ENCODE measurements at places on chromosomes 4 and X. TPM values are rescaled to one million over a fixed set of nuclear protein-coding genes. Genes with fewer than 3 reads are reported as not detected.

STK32B gene
- total RNA-seq, result 7.8 TPM

PPEF2 gene
- not detected for total RNA-seq

- no peak for DNase-seq
Measured at GRCh38 chr4:6198768-6199421, 1.5 kb downstream of the JAKMIP1 start.

- no peak for DNase-seq
Measured at GRCh38 chr4:160180211-160180610, 1077.3 kb downstream of the RAPGEF2 start.

DNA sequence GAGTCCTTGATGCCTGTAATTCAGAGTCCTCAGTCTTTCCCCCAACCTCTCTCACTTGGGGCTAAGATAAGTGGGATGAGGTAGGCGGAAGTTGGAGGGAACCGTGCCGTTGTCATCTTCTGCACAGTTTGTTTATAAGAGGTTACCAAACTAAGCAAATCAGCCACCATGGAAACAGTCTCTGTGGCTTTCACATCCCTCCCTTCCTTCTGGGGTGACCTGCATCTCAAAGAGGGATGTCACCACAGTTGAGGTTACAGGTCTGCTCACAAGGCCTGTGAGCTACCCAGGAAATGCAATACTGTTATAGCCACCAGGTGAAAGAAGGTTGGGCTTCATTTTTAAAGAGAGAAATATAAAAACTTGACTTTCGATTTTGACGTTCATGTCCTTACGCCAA lies 26.3 kb downstream of the RTL5 start:
- DNase-seq, result no peak

GRCh38 chr4:83230928-83231327 lies 53.7 kb downstream of the COQ2 start:
- DNase-seq, result no peak

- DNase-seq, result no peak
Measured at GRCh38 chr4:148632476-148632875, 190.3 kb upstream of the NR3C2 start.

- DNase-seq, result peak; percentile 2
Measured at GRCh38 chrX:107324493-107325310, 118.3 kb downstream of the DNAAF6 start.

GRCh38 chr4:169266661-169267060 lies 4.1 kb downstream of the SH3RF1 start:
- no peak for DNase-seq

DNA sequence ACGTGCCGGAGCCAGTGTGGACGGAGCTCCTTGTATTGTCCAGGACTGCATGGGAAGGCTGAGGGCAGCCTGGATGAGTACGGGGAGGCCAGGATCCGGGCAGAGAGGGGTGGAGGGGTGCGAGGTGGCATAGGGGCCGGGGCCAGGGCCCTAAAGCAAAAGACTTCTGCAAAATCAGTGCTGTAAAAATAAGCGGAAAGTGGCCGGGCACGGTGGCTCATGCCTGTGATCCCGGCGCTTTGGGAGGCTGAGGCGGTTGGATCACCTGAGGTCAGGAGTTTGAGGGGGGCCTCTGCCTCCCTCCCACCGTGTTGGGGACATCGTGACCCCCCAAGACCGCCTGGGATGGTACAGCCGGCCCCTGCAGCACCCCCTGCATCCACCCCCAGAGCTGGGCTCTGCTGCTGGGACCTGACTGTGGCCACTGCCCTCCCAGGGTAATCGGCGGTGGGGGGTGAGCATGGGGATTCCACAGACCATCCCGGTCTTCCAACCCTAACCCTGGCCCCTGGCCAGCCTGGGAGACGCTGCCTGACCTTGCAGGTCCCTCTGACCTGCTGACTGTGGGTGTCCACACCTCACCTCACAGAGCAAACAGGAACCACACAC lies 23.4 kb upstream of the PLCXD1 start:
- DNase-seq, result no peak

- DNase-seq, result peak; percentile 33
Measured at GRCh38 chrX:132631579-132632232, 142.9 kb upstream of the MBNL3 start.

- DNase-seq, result no peak
Measured at GRCh38 chr4:1105662-1106061, 7.7 kb downstream of the RNF212 start.

DNA sequence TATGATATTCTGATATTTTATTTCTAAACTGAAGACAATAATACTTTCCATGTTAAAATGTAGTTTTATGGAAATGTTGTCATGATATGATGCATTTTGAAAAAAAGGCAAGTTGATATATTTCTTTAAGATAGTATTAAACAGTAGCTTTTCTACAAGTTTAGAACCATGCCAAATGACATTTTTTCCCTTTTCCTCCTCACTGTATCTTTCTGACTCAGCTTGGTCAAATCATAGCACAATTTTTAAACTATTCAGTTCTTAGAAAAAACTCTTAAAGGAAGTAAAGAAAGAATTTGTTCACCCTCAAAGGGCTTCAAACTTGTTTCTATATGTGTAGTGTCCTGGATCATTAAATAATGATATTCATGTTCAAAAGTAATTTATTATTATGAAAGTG lies 46.0 kb upstream of the GUCY1A1 start:
- DNase-seq, result peak; percentile 24

GRCh38 chr4:833156-833555 lies 7.2 kb upstream of the CPLX1 start:
- no peak for DNase-seq

GRCh38 chr4:154928640-154929257 lies 147.7 kb downstream of the RBM46 start:
- DNase-seq, result peak; percentile 21

DNA sequence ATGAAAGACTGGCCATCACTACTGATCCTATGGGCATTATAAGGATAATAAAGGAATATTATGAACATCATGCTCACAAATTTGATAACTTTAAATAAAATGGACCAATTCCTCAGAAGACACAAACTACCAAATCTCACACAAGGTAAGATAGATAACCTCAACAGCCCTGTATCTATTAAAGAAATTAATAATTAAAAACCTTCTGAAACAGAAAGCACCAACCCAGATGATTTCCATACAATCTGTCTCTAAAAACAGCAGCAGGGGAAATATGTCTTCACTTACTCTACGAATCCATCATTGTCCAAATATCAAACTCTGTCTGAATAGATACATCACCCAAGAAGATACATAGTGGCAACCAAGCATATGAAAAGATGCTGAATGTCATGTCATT lies 55.2 kb downstream of the LCORL start:
- no peak for DNase-seq

DNA sequence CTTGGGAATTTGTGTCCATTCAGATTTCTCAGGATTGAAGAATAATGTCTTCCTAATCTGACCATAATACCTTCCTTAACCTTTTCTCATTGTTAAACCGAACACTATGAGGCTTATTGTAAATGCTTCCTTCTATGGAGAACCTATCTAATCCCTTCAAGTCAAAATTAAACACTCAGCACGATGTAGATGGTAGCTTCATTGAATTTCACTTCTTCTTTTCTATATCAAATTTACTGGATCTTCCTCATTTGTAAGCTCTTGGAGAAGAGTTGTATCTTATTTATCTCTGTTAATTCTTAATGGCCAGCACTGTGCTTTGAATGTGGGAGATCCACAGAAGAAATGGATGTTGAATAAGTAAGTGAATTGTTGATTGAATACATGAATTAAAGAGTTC lies 109.0 kb upstream of the RAPGEF2 start:
- no peak for DNase-seq

Data from endothelial cell of umbilical vein (primary cell).